ENCODE measurements at places on chromosomes 2 and 18.

- DNase-seq: no peak
These were observed 224.2 kb downstream of the NUP35 start for GRCh38 chr2:183348492-183348891.

GRCh38 chr2:127647242-127648190, 1.6 kb downstream of the GPR17 start:
- no peak for DNase-seq

- no peak for DNase-seq
These were observed 289.8 kb upstream of the SPRED2 start for GRCh38 chr2:65722028-65722778.

DNA sequence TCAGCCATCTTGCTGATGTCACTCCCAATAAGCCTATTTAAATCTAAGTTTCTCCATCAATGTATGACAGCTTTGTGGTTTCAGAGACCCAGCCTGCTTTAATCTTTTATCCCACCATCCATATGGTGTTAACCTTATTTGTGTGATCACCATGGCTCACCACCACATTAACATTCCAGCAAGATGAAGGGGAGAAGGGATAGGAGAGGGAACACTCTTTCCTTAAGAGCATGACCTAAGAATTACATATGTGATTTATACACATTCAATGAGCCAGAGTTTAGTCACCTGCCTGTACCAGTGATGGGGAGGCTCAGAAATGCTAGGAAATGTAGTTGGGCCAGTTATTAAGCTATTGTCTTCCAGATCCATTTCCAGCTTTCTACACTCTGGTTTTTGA, 44.5 kb upstream of the CHN1 start:
- DNase-seq: no peak

- DNase-seq: no peak
These were observed 145.3 kb upstream of the MEX3C start for GRCh38 chr18:51342815-51343214.

DNA sequence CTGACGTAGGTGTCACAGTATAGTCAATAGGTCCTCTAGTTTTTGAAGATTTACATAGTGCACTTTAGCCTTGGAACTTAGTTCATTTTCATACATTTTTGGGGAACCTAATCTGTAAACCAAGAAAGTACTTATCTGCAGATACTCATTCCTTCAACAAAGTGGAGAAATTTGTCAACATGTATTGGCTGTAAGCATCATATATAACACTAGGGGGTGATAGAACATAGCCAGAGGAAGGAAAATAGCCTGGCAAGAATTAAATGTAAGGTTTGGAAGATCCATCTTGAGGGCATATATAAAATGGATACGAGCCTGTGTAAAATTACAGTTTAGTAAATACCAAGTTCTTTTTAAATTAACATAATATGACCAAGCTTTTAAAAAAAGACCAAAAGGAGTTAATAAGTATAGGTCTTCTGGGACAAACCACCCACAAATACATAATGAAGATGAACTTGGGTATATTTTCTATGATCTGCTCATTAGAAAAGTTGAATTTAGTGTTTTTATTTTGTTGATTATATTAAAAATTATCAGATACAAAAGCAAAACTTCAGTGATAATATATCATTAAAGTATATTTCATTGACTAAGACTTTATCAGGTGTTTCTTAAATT, 18.2 kb downstream of the RPL37A start:
- no peak for DNase-seq

DNA sequence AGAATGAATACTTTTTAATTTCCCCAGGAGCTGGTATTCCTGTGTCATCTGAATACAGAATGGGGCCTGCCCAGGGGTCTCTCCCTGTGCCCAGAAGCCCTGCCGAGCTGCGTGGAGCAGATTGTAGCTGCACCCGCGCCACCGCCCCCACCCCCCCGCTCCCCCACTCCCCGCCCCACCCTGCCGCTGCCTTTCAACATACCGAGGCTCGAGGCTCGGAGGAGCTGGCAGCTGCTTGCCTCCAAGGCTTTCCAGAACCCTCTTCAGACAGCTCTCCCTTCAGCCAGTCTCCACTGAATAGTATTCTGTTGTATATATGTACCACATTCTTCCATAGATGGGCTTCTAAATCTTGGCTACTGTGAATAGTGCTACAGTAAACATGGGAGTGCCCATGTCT, 150.7 kb downstream of the TSN start:
- DNase-seq: no peak

DNA sequence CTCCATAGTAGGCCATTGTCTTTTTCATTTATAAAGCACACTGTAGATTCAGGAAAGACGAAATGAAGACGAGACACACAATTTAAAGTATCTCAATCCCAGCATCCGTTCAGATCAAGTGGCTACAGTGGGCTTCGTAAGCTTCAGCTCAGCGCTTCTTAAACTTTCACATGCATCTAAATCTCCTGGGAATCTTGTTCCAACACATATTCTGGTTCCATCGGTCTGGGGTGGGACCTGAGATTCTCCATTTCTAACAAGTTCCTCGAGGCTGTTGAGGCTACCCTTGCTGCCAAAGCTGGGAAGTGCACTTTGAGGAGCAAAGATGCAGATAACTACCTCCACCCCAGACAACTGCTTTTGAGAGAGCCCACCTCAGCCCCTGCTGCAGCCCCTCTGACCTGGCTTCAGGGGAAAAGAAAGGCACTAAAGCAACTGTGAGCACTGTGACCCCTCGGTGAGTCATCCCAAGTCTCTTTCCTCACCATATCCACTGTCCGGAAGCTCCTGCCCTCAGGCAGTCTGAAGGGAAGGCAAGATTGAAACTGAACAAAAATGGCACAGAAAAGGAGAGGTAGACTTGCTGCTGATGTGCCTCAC, 201.1 kb upstream of the FBXO11 start:
- DNase-seq: no peak

GRCh38 chr2:60707750-60708371, 48.2 kb upstream of the PAPOLG start:
- DNase-seq: no peak

DNA sequence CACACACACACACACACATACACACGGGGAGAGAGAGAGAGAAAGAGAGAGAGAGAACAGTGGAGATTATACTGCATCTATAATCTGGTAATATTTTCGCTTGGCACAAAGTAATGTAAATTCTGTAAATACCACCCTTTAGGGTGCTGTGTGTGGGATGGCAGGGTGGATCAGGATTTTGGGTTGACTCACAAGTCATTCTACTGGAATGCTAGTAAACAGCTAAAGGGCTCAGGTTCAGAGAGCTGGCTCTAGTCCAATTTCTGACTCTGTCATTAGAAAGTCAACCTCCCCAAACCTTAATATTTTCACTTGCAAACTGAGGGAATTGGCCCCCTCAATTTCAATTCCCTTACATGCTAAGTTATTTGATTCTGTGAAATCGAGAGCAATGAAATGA, 308.3 kb downstream of the TSN start:
- DNase-seq: no peak

DNA sequence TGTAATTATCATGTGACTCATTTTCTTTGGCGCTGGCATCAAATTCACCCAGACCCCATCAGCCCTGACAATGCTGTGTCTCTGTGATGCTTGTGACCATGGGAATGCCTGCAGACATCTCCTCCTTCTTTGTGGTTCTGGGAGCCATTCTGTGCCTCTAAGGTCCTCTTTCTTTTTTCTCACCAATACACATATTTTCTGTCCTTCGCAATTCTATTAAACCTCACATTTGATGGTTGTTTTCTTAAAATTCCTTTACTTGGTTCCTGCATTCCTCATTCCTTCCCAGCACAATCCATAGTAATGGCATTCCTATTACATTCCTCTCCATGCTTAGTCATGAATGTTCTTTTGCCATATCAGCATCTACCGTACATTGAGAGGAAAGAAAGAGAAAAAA, 375.3 kb downstream of the PIK3C3 start:
- no peak for DNase-seq

DNA sequence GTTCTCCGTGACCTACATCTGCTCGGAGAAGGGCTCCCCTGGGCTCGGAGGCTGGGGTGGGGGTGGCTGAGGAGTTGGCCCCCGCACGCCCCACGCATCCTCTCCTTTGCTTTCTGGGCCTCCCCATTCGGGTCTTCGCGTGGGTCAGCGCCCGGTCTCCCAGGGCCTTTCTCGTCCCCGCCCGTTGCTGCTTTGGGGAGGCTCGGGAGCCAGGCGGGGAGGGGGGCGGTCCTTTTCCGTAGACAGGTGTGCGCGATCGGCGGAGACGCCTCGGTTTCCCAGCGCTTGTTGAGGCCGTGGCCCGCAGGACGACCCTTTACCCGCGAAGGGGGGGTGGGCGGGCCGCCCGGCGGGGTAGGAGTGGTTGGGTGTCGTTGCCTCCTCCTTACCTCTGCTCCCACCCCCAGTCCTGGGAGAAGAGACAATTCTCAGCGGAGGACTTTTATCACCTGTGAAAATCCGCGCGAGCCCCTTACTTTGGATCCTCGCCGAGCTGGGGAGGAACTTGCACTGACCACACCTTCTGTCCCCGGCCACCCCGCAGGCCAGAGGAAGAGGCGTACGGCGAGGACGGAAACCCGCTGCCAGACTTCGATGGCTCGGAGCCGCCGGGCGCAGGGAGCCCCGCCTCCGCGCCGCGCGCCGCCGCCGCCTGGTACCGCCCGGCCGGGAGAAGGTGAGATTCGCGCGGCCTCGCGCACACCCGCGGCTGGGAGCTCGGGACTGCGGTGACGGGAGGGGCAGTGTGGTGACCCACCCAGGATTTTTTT, 2.6 kb downstream of the ADCYAP1 start:
- no peak for DNase-seq

- no peak for DNase-seq
These were observed 105.9 kb upstream of the RMDN2 start for GRCh38 chr2:37819186-37819585.

DNA sequence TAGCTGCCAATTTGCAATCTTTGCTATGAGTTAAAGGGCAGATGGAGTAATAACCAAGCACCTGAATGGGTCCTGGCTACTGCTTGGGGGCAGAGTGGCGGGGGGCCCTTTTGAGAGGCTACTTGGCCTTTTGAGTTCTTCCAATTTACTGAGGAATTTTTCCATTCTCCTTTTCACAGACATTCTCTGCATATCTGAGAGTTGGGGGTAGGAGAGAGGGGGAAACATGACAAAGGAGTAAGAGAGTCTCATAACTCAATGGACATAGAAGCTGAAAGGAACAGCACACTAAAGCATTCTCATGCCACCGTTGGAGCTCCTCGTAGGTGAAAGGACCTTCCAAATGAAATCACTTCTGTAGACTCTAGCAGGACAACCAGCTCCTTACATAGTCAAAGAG, 16.1 kb downstream of the LGALSL start:
- DNase-seq: no peak

GRCh38 chr2:113755035-113755834, 1.2 kb downstream of the SLC35F5 start:
- no peak for DNase-seq

- no peak for DNase-seq
These were observed 200.2 kb downstream of the OSR1 start for GRCh38 chr2:19158211-19158610.

- no peak for DNase-seq
These were observed 315.3 kb upstream of the CXCR4 start for GRCh38 chr2:136433261-136433660.

- peak; percentile 62 for DNase-seq
These were observed 222.9 kb downstream of the HDAC4 start for GRCh38 chr2:239177908-239178307.

- DNase-seq: no peak
These were observed 26.4 kb downstream of the ASXL2 start for GRCh38 chr2:25851740-25852503.

GRCh38 chr18:57154191-57154830, 7.4 kb downstream of the BOD1L2 start:
- DNase-seq: no peak

DNA sequence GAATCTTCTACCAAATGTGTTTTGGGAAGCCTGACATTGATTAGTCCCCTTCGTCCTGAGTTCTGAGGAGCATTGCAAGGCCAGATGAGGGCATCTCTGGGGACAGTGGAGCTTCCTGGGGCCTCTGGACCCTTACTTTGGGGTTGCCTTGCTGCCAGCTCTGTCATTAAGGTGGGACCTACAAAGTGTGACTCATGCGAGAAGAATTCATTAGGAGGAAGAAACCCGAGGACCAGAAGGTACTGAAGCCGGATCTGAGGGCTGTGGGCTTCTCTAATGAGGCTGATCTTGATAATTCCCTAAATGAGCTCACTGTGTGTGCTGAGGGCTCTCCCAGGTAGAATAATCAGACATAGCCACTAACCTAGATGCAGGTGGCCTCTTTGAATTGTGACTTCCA, 695 bp upstream of the SCYGR2 start:
- DNase-seq: no peak

DNA sequence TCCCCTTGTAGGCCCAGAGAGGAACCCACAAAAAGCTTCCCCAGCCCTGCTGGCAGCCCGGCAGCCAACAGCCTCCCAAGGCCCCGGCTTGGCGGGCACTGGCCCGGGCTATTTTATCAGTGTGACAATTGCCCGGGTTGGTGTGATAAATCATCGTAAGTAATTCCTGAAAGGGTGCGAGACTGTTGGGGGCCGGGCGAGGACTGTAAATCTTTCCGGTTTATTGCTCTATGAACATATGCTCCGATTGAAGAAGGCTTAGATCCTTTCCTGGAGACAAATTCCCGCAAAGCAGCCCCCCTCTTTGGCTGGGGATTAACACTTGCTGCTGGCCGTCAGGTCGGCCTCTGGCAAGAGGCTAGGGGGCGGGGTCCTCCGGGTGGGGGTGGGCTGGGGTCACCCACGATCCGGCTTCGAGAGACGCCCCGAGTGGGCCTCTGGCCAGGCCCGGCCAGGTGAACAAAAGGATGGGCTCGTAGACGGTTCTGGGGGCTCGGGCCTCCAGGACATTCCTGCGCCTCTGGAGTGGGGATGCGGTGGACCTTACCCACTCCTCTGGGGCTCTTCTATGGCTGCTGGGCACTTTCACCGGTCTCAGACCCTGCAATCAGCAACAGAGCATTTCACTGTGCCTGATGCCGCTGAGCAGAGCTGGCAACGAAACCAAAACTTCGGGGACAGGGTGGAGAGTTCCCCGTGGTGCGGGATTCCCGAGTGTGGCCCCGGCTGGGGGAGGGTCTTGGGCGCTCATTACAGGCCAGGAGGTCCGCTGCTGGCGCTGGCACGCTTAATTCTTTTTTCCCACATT, 2.0 kb downstream of the HOXD3 start:
- DNase-seq: no peak

GRCh38 chr18:2304378-2305175, 266.7 kb downstream of the METTL4 start:
- no peak for DNase-seq

- no peak for DNase-seq
These were observed 12.5 kb upstream of the HAAO start for GRCh38 chr2:42804891-42805290.

DNA sequence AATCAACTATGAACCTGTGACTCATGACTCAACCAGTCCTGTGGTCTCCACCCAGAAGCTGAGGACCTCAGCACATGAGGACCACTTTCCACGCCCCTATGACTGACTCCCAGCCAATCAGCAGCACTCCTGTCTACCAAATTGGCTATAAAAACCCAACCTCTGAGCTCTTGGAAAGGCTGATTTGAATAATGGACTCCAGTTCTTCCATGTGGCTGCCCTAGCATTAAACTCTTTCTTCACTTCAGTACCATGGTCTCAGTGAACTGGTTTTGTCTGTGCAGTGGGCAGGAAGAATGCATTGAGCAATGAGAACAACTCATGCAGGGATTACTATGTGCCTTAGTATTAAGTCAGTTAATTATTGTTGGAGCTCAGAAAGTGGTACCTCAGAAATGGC, 78.3 kb downstream of the CMPK2 start:
- no peak for DNase-seq

- DNase-seq: no peak
These were observed 417.6 kb downstream of the LRRTM4 start for GRCh38 chr2:77104554-77104953.
